ENCODE measurements at places on chromosomes 5 and 9.

DNA sequence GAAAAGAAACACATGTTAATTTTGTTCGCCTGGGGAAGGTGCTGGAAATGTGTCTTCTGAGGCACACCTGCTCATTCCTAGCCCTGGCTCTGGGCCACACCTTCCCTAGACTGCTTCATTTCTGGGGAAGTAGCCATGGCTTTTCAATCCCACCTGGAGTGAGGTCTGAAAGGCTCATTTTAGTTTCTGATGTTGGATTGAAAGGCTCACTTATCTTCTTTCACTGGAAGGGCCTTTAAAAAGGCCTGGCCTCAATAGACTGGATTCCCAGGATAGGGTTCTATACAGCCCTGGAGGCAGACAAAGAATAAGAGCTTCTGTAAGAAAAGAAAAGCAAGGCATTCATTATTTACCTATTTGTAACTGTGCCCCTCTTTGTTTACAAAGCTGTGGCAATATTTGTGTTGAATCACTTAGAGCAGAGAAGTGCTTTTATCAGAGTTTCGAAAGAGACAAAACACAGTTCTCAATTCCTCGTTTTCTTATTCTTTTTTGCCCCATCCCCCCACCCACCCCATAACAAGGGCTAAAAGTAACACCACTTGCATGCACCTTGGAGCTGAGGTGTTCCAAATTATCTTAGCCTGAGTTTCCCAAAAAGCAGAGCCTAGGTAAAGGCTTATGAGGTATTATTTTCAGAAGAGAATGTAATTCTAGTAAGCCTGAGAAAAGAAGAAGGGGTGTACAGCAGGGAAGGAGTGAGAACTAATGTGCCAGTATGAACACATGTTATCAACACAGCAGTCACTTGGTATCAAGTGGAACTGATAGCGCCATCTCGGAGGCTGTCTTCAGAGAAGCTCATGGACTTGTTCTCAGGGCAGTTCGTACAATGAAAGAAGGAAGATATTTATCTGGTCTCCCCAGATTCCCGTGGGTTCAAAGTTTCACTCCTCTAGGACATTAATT lies 413.1 kb downstream of the KCTD16 start:
- DNase-seq, result no peak

DNA sequence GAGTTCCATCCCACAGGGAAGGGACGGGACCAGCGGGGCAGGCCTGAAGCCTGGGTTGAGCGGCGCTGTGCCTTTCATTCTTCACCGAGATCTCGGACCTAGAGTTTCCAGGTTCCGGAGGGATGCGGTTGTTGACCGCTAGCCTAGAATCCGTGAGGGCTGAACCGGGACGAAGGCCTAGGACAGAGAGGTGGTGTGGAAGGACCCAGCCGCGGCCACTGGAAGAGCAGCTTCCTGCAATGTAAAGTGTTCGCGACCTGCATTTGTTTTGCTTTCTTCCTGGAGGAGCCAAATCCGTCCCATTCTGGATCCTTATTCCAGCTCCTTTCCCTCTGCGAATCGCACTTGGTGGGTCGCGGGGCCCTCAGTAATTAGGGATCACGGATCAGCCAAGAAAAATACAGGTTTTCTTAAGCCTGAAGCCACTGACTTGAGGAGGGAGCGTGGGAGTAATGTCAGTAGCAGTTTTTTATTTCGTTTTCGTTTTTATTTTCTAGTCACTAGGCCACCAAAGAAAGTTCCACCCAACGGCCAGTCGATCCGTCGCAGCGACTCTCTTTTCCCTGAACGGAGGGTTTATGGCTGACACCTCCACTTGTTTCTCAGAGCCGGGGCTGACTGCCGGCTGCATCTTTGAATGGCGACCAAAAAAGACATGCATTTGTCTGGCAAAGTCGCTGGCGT lies 48.6 kb downstream of the ANXA2R start:
- no peak for DNase-seq

GRCh38 chr9:35517552-35518224 lies 27.8 kb downstream of the RUSC2 start:
- DNase-seq, result no peak

DNA sequence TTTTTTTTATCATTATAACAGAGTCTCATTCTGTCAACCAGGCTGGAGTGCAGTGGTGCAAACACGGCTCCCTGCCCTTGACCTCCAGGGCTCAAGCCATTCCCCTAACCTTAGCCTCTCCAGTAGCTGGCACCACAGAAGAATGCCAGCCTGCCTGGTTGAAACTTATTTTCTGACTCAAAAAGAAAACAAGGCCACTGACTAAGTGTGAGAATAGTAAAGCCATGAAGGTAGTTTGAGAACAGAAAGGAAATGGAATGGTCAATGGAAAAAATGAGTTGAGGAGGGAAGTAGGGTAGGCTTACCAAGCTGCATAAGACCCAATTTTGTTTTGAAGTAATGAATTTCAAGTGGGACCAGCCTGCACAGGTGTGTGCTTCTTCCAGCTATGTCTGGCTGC lies 82.8 kb upstream of the RORB start:
- no peak for DNase-seq

GRCh38 chr9:100426530-100427365 lies at the start of gene MSANTD3:
Gene MSANTD3 (plus strand): TSS chr9:100427143. CDS start chr9:100441939, 14,796 bp downstream.
- DNase-seq, result peak; percentile 62

DNA sequence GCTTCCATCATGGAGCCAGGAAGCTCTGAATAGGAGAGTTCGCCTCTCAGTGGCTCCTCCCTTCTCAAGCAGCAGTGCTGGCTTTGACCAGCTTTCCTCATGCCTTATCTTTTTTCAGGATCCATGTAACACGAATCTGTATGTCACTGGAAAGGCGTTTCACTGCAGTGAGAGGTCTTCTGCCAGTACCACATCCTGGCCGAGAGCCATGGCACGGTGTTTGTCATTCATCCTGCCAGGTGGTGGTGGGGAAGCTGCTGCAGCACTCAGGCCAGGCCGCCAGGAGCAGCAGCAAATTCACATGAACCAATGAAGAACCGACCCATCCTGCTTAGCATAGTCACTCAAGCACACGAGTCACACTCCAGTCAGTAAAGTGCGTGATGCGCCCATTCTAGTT lies 179.0 kb downstream of the FANCC start:
- DNase-seq, result no peak

DNA sequence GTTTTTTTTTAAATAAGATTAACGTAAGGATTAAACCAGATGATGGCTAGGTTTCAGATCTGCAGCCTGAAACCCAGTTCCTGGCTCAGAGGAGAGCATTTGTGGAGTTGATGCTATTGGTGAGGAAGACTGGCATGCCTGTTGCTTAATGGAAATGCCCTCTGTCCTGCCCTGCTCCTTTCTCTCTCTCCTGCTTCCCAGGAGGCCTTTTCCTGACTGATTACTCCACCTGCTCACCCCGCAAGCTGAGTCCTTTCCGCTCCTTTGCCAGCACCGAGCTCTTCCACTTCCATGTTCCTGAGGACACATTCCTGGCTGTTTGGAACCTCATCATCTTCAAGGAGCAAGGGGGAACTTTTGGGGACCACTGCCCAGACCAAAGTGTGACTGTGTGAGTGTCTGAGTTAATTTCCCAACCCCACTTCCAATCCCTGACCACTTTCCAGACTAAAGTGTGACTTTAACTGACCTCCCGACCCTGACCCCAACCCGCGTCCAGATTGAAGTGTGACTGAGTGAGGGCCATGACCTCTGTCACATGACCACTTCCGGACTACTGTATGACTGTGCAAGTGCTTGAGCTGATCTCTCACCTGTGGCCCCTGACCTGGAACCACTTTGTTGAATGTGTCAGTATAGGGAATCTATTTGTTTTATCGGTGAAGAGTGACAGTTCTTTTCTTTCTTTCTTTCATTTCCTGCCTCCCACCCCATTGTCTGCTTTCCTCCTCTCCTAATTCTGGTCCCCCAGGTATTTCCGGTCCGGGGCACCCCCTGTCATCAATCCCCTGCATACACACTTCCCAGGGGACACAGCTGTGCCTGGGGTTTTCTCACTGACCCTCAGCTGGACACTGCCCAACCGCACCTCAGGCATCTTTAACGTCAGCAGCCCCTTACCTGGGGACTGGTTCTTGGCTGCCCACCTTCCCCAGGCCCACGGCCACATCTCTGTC lies 5.5 kb downstream of the TMEM8B start:
- no peak for DNase-seq

DNA sequence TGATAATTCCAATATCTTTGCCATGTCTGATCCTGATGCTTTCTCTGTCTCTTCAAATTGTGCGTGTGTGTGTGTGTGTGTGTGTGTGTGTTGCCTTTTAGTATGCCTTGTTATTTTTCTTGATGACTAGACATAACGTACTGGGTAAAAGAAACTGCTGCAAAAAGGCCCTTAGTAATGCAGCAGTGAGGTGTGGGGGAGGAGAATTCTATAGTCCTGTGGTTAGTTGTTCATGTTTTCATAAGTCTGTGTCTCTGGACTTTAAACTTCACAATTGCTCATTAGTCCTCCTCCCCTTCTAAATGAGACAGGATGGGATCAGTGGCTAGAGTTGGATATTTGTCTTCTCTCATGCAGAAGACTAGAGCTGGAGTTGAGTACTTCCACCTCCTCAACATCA lies 346.2 kb upstream of the IRX1 start:
- no peak for DNase-seq

DNA sequence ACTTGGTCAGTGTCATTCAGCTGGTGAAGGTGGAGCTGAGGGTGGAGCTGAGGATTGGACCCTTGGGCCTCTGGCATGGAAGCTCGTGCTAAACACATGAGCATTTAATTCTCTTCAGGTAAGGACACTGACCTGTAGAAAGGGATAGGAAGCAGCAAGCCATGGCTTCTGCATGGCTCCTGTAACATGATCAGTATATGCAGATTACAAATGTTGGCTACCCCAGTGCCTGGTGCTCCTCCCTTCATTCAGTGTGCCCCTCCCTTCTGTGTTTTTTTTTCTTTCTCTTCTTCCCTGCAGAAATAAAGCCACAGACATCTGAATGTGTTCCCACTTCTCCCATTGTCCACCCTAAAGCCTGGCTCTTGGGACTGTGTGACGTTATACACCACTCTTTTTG lies 52.9 kb downstream of the ARHGAP26 start:
- DNase-seq, result no peak

DNA sequence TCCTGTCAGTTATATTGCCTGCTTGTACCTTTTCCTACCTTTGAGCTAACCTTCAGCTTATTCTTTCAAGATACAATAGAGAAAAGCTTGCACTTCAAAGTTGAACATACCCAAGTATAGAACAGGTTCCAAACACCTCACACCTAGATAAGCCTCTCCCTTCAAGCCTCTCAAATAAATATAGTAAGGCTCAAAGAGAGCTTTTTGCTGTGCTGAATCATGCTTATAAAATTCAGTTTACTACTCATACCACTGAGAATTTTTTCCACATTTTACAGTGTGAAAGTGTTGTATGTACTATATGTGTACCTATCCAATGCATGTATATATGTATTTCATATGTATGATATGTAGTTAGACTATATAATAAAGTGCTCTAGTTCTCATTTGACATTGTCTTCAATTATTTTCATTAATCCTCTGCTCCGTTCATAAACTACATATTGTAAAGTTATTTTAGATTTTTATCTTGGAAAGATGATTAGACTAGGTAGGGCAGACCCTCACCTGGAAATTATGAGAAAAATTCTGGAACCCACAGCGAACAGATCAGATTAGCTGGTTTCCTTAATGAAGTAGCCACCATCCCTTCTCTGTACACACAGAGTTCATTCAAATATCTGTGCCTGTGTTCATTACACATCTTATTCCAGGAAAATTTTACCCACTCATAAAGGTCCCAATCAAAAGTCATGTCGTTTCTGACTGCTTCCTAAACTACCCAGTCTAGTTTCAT lies 149.2 kb upstream of the RGMB start:
- no peak for DNase-seq

GRCh38 chr9:107737987-107738743 lies 248.6 kb upstream of the KLF4 start:
- no peak for DNase-seq

DNA sequence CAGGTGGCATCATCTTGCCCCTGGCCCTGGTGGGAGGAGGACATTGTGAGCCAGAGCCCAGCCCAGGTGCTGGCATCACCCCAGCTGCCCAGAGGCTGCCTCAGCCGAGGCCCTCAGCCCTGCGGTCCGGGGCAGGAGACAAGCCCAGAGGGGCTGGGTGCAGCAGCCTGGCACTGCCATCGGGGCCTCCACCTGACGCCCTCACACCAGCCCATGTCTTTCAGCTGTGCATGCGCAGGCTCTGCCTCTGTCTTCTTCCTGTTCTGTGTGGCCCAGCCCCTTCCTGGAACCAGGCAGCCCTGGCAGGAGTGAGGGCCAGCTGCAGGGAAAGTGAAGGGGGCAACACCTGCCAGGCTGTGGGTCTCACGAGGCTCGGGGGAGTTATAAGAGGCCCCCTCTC lies 4.8 kb upstream of the CEL start:
- no peak for DNase-seq

DNA sequence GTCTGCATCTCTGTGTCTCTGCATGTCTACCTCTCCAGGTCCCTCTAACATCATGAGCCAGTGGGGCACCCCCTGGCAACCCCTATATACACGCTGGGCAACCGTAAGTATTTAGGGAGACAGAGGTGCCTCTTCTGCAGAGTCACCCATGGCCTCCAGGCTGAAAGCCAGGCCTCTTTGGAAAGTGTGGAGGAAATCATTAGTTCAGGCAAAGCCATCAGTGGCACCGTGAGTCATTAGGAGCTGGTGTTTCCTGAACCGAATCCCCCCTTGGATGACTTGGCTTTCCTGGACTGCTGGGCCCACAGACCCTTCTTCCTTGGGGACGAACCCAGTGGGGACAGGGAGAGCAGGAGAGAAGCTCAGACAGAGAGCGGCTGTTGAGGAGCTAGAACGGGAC lies 174.8 kb downstream of the OLFM1 start:
- no peak for DNase-seq

DNA sequence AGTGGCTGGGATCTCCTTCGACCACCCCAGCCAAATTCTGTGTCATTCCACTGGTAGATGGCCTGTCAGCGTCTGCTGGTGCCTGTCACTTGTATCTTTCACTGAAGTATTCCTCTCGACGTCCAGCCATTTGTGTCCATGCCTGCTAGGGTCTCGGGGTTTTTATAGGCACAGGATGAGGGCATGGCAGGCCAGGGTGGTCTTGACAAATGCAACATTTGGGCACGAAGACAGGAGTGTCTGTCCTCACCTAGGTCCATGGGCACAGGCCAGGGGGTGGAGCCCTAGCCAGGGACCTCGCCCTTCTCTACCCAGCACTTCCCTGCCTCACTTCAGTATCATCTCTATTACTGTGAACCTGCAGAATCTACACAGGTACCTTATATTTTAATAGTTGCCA lies 2223.9 kb upstream of the ACO1 start:
- no peak for DNase-seq

GRCh38 chr9:73810585-73811215 lies 659.0 kb downstream of the ANXA1 start:
- DNase-seq, result peak; percentile 85

GRCh38 chr5:138460032-138460693 lies 5.1 kb upstream of the EGR1 start:
- no peak for DNase-seq

- no peak for DNase-seq
These were observed 169.6 kb upstream of the SMIM23 start for GRCh38 chr5:171615705-171616640.
